ENCODE measurements at places on chromosomes 12 and 14.

- peak; percentile 98 for DNase-seq
These were observed at the start of gene POLR3B for GRCh38 chr12:106357549-106358395. TSS of gene POLR3B (plus strand) at chr12:106357748. CDS start at chr12:106357880, 132 bp downstream.

DNA sequence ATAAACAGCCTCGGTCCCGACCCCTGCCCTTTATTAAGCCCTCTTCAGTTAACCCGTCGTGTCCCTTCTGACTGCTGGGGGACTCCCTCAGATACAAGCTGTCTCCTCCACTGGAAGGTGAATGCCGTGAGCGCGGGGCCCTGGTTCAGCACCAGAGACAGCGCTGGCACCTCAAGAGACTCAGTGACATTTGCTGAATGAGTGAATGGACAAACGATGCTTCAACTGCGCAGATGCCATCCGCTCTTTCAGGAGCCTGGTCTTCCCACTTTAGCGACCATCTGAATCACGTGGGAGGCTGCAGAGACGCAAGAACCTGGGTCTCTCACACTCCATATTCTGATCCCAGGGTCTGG is 92.6 kb upstream of the SFSWAP start:
- no peak for DNase-seq

DNA sequence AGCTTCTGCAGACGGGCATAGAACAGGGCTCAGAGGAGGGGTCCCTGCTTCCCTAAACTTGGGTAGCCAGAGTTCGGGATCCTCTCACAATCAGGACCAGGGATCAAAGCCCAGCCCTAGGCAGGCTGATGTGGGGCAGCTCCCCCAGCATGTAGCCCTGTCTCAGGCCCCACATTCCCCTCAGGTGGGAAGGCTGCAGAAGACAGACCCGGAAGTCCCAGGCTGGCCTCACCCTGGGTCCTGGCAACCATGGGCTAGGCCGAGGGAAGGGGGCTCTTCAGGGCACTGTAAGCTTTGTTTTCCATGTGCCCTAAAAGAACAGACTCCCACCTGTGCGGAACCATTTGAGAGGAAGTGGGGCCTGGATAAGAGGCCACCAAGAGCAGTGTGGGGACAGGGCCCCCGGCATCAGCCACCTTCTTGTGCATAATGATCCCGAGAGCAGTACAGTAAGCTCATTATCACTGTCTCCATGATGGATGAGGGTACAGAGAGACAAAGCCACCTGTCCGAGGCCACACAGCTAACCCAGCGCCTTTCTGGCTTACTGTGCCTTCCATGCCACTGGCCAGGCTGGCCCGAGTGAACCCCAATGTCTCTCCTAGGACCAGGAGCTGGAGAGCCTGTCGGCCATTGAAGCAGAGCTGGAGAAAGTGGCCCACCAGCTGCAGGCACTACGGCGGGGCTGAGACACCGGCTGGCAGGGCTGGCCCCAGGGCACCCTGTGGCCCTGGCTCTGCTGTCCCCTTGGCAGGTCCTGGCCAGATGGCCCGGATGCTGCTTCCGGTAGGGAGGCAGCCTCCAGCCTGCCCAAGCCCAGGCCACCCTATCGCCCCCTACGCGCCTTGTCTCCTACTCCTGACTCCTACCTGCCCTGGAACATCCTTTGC is 11.5 kb downstream of the CHGA start:
- DNase-seq = no peak

GRCh38 chr12:105588106-105588505 is 257.6 kb downstream of the C12orf75 start:
- DNase-seq = no peak

DNA sequence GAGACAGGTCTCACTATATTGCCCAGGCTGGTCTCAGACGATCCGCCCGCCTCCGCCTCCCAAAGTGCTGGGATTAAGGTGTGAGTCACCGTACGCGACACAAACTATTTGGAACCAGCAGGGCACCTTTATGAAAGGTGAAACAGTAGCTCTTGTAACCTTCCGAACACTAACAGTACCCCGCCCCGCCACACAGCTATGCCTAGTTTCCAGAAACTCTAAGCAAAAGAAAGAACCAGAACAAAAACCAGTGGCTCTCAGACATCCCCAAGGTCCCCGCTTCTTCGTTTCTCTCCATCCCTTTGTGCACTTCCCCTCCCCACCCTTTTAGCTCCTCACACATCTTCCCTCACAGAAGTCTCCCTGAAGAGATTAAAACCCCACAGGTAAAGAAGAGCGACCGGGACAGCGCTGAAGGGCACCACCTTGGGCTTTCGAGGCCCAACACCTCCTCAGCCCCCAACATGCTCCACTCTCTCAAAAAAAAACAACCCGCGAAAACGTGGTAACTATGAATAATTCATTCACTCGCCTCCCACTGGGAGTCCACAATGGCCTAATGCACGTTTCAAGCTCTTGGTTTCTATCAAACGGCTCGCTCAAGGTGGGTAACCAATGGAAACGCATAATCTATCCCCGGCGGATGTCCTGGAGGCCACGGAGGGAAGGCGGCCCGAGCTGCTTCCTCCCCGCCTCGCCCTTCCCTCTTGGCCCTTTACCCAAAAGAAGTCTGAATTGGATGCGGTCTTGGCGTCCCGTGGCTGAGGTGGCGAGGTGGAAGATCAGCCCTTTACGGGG is 877 bp downstream of the BAG5 start:
- DNase-seq = no peak

All from B cell (primary cell).